ENCODE measurements at places on chromosomes 11 and 22. TPM values are rescaled to one million over a fixed set of nuclear protein-coding genes. Genes with fewer than 3 reads are reported as not detected.

DNA sequence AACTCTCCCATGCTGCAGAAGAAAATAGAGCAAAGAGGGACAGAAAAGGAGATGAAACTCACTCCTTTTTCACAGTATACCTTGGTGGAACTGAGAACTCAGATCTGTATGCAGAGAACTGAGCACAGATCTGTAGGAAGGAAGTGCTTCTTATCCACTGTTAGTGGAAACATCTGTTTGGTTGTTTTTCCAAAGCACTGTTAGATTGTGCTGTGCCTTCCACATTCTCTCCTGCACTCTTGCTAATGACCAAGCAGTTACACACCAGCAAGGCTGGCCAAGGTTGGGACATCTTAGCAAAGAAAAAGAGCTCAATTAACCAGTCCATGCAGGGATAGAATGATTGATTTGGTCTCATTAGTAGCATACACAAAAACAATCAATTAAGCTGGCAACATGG is 20.1 kb upstream of the SIK2 start:
- DNase-seq, result no peak

The EFCAB6 gene
- total RNA-seq, result 1.5 TPM

- peak; percentile 60 for DNase-seq
Observed at GRCh38 chr11:40293655-40294348, 1165.7 kb downstream of the LRRC4C start.

DNA sequence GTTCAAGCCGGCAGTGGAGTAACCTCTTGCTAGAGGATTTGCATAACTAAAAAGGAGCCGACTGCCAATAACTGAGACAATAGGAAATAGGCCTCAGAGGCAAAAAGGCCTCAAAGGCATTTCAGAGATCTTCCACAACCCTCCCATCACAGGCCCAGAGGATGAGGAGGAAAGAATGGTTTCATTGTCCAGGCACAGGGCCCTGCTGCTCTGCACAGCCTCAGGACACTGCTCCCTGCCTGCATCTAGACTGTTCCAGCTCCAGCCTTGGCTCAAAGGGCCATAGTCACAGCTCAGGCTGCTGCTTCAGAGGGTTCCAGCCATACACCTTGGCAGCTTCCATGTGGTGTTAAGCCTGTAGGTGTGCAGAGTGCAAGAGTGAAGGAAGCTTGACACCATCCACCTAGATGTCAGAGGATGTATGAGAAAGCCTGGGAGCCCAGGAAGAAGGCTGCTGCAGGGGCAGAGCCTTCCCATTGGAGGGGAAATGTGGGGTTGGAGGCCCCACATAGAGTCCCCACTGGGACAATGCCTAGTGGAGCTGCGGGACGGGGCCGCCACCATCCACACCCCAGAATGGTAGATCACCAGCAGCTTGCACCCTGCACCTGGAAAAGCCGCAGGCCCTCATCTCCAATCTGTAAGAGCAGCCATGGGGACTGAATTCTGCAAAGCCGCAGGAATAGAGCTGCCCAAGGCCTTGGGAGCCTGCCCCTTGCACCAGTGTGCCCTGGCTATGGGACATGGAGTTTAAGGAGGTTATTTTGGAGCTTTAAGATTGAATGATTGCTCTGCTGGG is 8.2 kb upstream of the LRP5 start:
- no peak for DNase-seq

DNA sequence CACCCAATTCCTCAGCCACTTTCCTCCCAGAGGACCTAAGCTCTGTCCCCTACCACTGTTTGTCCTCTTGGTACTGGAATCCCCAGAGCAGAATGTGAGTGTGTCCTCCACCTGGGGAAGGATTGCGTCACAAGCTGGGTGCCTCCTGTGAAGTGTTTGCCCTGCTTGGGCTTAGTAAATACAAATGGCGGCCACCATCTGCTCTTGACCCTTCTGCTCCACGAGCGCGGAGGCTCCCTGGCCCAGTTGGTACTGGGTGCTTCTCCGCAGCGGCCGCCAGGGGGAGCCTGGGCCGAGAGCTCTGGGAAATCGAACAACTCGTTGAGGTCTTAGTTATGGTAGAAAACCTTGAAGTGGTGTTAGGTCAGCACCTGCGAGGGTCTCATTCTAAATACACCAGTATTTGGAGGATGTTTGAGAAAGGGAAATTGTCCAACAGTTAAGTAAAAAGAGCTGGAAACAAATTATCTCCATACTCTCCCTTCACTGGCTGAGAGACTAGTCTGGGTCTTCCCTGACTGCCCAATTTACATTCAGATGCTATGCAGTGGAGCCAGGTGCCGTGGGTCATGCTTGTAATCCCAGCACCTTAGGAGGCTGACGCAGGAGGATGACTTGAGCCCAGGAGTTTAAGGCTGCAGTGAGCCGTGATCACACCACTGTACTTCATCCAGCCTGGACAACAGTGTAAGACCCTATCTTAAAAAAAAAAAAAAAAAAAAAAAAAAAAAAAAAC is 74.6 kb upstream of the TEAD1 start:
- peak; percentile 66 for DNase-seq

The TTC38 gene
- 23.9 TPM for total RNA-seq

- DNase-seq, result no peak
Observed at GRCh38 chr11:108961095-108961494, 296.2 kb downstream of the DDX10 start.

DNA sequence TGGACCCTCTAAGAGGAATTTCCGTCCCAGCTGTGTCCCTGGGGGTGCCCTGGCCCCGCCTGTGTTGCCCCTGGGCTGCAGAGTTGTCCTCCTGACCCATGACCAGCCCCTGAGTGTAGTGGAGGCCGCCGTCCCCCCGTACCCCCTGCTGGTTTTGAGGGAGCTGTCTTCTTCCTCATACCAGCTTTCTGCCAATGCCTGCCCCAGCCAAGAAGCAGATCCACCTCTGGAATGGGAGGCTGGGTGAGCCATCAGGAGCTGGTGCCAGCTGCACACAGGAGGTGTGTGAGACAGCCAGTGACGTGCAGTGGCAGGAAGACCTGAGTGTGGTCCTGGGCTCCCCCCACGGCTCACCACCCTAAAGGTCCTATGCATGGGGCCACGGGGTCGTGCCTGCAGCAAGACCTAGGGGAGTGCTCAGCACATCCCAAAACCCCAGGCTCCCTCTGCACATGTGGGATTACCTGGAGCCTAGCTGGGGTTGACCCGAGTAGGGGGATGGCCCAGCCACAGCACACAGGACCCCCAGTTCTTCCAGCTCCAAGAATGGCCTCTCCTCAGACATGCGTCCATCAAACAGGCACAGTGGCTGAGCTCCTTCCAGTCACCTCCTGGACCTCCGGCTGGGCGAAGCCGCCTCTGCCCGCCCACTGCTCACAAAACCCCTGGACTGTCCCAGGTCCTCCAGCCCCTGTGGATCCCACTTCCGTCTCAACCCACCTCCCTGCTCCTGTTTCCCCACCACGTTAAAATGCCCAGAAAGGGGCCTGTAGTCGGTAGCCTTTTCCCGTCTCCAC is 647.6 kb downstream of the BRD1 start:
- no peak for DNase-seq

GRCh38 chr22:39214383-39215069 is 30.3 kb downstream of the PDGFB start:
- DNase-seq, result peak; percentile 20

DNA sequence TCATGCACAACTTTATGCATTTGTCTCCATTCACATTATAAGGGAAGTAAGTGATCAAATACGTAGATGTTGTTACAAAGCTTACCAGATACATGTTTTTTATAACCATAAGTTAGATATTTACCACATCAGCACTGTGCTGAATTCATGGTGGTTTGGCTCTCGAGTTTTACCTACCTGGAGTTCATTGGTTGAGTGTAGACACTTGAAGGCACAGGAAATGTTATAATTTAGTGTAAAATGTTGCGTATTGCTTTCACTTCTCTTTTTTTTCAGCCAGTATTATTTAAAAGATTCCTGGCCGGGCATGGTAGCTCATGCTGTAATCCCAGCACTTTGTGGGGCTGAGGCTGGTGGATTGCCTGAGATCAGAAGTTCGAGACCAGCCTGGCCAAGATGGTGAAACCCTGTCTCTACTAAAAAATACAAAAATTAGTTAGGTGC is 53.1 kb upstream of the GRK2 start:
- DNase-seq, result no peak

GRCh38 chr22:39524089-39524752 is 3.9 kb downstream of the ATF4 start:
- DNase-seq, result no peak

DNA sequence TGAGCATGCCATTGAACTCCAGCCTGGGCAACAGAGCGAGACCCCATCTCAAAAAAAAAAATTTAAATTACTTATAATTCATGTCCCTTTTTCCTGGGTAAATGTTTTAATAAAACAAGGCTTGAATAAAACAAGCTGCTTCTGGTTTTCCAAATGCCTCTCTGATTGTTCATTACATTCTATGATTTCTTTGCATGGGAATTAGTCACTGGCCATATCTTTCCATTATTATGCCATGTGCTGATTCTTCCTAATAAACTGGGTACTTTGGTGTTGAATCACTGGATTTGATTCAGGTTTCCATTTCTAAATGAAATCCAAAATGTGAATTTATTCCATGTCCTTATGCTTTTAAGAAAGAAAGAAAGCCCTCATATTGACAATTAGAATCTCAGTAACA is 42.6 kb downstream of the ZNF215 start:
- DNase-seq, result no peak

- DNase-seq, result peak; percentile 79
Observed at GRCh38 chr22:45208993-45209838, 31.5 kb downstream of the KIAA0930 start.

DNA sequence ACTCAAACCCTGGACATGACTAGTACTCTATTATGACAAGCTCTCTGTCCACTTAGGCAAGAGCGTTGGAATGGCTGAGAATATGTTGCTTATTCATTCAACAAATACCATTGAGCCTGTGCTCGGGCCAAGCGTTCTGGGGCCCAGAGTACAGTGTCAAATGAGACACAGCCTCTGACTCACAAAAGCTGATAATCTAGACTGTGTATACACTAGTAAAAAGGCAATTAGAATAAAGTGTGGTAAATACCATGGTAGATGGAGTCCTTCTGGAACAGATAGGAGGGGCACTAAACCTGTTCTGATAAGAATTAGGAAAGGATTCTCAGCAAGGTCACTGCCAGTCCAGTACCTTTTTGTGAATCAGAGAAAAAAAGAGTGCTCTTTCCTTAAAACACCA is 24.7 kb downstream of the KCNE3 start:
- DNase-seq, result no peak

The OR5M8 gene
- not detected for total RNA-seq

GRCh38 chr11:9672288-9672916 is 8.5 kb downstream of the SWAP70 start:
- no peak for DNase-seq

The CNTF gene
- 3.1 TPM for total RNA-seq

Measured in aorta (tissue), 5 donors.